Kidney capillary endothelial cell (primary cell): ENCODE measurements at places on chromosomes 4 and X.

GRCh38 chrX:445727-446126 is 59.0 kb upstream of the PPP2R3B start:
- no peak for DNase-seq

DNA sequence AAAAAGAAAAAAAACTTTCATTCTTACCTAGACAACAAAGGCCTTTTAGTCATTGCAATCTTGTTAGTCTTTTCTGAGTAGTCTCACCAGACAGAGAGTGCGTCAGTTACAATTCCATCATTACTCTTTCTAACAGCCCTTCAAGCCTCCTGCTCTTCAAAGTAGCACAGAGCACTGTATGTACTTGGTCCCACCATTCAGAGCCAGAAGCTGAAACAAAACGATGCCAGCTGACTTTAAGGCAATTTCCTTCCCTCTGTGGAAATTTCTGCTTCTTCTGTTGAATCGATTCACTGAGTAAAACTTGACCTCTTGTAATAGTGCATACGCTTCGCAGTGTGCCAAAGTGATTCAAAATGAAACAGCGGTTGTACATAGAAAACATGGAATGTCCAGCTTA is 57.7 kb upstream of the TENM3 start:
- DNase-seq: no peak

DNA sequence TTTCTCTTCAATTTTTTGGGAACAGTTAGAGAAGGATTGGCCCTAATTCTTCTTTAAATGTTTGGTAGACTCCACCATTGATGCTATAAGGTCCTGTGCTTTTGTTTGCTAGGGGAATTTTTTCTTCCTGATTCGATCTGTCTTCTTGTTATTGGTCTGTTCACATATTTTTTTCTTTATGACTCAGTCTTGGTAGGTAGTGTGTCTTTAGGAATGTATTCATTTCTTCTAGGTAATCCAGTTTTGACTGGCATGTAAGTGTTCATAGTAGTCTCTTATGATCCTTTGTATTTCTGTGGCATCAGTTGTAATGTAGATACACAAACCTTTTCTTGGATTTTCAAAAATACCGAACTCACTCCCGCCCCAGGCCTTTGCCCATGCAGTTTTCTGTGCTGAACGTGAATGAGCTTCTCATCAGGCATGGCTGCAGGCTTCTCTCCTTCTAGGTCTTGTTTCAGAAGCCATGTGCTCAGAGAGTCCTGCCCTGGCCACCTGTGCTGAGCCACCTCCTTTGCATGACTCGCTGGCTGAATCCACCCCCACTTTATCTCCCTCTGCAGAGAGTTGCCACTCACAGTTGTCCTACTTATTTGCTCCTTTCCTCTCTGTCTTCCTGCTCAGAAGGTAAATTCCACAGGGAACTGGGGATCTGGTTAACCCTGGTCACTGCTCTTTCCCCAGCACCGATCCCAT is 67.0 kb downstream of the STK32B start:
- no peak for DNase-seq

DNA sequence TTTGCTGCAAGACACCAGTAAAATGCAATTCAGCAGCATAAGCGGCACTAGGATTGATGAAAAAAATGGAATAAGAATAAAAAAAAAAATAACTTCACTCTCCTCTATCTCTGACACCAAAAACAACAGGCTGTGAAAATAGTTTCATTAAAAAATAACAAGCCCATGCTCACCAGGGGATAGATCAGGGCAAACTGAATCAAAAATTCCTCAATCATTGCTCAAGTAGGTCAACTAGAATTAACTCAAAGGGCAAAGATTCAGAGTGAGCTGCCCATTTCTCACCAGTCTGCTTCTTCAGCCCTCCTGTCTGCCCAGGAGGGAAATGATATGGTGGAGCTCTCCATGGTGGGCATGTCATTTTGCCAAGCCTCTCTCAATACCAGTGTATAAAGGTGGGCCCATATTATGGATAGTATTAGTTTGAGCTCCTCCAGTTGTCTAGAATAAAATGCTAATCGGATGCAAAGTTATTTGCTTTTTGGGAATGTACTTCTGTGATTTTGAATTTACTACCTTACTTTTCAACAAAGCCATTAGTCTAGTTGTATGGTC is 153.9 kb downstream of the UNC5C start:
- no peak for DNase-seq

DNA sequence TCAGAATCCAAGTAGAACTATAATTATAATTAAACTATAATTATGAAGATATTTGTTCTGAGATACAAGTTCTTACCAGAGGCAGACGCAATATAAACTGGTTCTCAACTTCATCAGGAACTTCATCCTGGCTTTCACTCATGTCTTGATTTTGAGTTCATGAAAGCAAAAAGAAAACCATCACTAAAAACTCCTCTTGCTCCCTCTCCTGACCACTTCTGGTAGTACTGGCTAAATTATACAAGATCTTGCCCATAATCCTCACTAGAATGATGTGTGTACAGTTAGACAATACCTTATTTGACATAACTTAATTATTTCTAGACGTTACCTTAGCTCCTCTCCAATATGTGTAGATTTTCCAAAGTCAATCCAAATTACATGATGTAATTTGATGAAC is 3.7 kb downstream of the TAF7L start:
- DNase-seq: peak; percentile 36

- peak; percentile 64 for DNase-seq
Measured at GRCh38 chr4:100421361-100421978, 96.4 kb downstream of the EMCN start.

DNA sequence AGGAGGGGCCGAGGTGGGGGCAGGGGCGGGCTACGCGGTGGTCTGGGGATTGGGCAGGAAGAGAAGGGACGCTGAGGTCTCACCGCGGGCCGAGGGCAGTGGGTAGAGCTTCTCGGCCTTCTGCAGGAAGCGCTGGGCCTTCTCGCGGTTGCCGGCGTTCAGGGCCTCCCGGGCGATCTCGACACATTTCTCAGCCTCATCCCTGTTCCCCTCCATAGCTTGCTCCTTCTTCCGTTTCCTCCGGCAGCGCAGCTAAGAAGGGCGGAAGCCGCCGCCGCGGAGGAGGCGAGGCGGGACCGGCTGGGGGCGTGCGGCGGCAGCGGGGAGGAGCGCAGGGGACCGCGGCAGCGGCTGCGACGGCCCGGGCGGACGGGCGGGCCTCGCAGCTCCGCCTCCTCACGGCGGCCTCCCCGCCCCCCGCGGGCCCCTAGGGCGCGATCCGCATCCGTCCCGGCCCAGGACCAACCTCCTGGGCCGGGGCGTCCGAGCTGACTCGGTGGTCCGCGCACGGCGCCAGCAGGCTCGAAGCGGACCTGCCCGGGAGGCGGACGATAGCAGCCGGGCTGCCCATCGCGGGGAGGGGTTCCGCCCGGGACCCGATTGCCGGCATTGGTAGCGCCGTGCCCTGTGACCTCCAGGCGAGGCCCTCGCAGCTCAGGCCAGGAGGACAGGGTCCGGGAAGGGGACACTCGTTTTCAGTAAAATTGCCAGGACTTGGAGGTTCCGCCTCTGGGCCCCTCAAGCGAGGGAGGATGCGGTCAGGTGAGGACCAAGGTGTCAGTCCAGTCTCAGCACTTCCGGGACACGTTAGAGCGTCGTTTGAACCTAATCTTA is at the start of gene DNAJB14:
Gene DNAJB14, minus strand, starts transcription at position 263 of the 834 bp plus-strand sequence. Its CDS starts 47 bp downstream, at position 216.
- peak; percentile 60 for DNase-seq
